ENCODE measurements at places on chromosomes 2 and 18. TPM values are rescaled to one million over a fixed set of nuclear protein-coding genes. Genes with fewer than 3 reads are reported as not detected.

The SLC11A1 gene
- 0.63 TPM for total RNA-seq

The C1GALT1C1L gene
- total RNA-seq, result 0.33 TPM

The PAX8 gene
- 118 TPM for total RNA-seq

The GTF2A1L gene
- total RNA-seq, result 0.13 TPM

The TANC1 gene
- total RNA-seq, result 23.2 TPM

The ADD2 gene
- total RNA-seq, result 5.2 TPM

Measured in mesangial cell (primary cell).